Effector memory CD4-positive, alpha-beta T cell (primary cell): ENCODE measurements at places on chromosomes 6 and 20.

DNA sequence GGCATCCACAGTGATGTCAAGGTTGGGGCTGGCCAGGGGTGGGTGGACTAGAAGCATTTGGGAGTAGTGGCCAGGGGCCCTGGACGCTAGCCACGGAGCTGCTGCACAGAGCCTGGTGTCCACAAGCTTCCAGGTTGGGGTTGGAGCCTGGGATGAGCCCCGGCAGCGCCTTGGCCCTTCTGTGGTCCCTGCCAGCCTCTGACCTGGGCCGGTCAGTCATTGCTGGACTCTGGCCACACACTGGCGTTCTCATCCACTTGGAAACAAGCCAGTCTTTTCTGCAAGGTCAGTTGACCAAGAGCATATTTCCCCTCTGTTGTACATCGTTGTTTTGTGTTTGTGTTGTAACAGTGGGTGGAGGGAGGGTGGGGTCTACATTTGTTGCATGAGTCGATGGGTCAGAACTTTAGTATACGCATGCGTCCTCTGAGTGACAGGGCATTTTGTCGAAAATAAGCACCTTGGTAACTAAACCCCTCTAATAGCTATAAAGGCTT is 8.4 kb downstream of the PSMA7 start:
- no peak for DNase-seq

DNA sequence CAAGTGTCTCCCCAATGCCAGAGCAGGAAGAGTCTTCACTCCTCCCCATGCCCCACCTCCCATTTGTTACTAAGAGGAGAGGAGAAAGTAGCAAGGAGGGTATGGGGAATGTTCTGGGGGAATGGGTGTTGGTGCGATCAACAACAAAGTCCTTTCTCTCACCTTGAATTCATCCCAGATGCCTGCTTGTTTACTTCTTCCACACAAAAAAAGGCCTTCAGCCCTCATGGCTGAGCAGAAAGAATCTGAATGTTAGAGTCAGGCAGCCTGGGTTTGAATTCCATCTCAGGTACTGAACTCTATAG is 9.9 kb downstream of the MOG start:
- DNase-seq: no peak

DNA sequence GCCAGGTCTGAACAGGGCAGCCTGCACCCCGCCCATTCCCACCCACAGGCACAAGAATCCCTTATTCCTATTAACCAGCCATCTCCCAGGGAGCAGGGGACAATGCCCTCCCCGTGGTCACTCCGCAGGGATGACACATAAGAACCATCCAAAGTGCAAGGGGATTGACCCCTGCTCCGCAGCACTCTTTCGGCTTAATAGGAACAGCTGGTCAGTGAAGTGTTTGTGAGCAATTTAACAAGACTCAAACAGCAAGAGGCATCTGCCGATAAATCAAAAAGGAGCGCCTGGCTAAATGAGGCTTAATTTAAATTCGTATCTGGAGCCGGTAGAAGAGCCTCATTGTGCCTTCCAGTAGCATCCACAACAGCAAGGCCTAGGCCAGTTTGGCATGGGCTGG is 389.4 kb downstream of the RNGTT start:
- DNase-seq: no peak

- DNase-seq: no peak
Observed at GRCh38 chr6:107982486-107982885, 24.5 kb upstream of the SEC63 start.

GRCh38 chr6:75230484-75231325 is 12.9 kb downstream of the COX7A2 start:
- DNase-seq: no peak

DNA sequence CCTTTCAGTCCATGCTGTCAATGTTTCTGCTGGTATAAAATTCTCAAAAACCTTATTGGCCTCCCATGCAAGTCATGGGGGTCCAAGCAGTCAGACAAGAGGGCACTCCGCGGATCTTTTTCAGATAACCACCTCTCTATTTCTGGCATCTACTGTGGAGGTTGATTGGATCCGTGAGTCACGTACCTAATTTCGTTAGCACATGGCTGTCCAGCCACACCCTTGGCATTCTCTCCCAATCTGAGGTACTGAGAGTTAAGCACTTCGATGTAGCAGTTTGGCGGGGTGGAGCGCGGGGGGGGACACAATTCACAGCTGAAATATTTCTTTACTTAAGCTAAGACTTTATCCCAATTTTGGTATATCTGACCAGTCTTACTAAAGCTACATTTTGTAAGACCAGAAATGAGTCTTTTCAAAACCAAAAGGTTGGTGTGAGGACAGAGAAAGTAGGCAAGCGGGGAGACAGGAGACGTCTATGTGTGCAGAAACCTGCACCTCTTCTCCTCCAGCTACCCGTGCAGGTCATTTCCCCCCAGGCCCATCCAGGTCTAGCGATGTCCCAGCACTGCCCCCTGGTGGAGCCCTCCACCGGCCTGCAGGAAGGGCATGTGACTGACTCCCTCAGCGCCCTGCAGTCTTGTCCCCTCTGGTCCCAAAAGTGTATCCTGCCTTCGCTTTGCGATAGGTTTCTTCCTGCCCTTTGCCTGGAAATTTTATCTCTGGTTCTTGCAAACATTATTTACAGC is 113.1 kb downstream of the ADAT2 start:
- DNase-seq: peak; percentile 25

GRCh38 chr6:6895929-6896328 is 211.8 kb upstream of the RREB1 start:
- DNase-seq: no peak

- no peak for DNase-seq
Observed at GRCh38 chr6:52144196-52145076, 41.7 kb upstream of the IL17A start.

GRCh38 chr20:11431621-11432020 is 486.1 kb upstream of the BTBD3 start:
- DNase-seq: no peak

- DNase-seq: no peak
Observed at GRCh38 chr6:113755449-113756289, 101.5 kb upstream of the MARCKS start.

DNA sequence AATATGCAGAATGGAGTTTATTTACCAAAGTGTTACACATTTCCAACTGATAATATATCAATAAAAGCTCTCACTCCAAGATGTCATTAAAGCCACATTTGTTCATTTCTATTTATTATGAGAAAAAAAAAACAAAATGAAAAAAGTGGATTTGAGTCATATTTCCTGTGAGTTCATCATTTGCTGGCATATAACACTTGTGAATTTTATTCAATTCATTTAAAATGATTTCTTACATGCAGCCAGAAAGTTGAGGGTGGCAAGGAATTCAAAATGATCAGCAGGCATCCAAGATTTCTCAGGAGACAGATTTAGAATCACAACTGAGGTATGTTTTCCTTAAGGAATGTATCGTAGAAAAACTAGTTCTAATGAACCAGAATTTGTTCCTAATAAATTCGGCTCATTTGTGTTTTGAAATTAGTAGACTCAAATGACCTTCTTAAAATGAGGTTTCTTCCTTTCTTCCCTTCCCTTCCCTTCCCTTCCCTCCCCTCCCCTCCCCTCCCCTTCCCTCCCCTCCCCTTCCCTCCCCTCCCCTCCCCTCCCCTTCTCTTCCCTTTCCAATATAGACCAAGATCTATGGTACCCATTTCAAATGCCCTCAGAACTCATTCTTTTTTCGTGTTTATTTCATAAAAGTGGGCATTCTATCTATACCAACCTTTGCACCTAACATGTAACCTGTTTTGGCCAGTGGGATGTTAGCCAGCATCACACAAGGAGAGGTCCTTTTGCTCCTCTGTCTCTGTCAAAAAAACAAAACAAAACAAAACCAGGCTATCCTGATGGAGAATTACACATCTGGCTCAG is 357.9 kb upstream of the TSHZ2 start:
- DNase-seq: no peak

- no peak for DNase-seq
Observed at GRCh38 chr6:151178373-151178772, 61.4 kb upstream of the AKAP12 start.

GRCh38 chr6:80623066-80623815 is 516.8 kb downstream of the BCKDHB start:
- DNase-seq: no peak

GRCh38 chr20:59634435-59635005 is 30.2 kb downstream of the PHACTR3 start:
- DNase-seq: no peak

- DNase-seq: no peak
Observed at GRCh38 chr6:82861121-82861520, 204.5 kb downstream of the UBE3D start.

DNA sequence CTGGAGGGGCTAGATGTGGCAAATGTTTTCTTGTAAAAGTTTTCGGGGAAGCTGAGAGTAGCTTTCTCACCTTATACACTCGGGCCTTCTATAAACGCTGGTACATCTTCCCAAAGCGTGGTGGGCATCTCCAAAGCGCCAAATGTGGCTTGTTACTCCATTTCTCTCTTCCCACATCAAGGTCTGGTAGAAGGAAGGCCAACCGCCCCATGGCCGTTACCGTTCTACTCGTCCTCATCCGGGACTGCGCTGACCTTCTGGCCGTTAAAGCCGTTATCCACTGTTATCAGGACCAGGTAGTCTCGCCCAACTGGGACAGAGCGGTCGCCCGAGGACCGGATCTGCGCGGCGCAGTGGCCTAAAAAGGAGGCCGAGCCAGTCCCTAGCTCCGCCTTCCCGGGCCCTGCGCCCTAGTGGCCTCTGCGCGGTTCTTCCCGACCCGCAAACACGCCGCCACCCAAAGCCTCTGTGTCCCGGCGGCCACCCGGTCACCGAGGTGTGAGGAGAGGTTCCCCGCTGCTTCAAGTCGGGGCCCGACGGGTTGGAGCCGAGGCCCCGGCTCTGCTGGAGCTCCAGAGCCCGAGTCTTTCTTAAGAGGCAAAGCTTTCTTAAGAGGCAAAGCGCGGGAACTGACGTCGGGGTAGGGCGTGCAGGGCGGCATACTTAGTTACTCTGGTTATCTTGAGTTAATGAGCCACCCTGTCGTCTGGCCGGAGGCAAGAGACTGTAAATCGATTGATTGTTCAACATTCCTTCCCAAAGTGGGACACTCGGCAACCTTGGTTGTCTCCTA is 90.5 kb downstream of the GPX5 start:
- no peak for DNase-seq

DNA sequence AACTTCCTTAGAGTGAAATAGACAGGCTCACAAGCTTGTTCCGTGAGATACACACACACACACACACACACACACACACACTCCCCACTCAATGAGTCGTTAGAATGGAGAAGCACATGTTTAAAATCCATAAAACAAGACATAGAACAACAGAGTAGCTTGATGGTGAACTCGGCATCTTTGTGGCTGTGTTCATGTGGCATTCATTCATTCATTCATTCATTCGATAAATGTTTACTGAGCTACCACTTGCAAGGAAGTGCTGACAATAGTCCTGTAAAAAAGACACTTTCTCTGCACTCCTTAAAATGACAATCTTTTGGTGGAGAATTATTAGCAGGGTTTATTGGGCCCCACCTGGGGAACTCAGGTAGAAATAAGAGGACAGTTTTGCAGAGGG is 242.0 kb downstream of the FOXA2 start:
- no peak for DNase-seq

DNA sequence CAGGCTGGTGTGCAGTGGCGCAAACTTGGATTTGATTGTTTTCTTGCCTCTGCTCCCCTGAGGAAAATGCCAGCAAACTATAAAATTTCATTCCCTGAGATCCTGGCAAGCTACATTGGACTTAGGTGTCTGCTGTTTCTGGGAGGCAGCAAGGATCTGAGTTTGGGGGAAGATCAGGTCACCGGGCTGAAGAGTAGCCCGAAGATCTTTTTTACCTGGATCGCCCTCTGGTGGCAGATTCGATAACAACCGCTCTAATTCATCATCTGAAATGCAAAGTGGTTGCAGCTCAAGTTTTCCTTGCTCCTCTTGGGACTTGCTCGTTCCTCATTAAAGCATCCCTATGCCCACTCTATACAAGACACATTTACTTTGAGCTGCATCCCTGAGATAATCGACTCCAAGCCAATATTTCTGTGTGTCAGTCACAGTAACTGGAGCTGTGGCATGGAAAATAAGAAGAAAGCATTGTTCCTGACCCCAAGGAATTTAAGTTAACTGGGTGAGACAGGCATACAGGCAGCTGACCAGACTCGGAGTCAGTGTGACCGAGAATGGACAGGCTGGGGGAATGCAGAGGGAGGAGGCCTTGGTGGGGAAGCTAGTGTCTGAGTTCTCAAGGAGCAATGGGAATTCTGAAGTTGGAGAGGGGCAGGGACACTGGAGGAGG is 131.8 kb upstream of the PROKR2 start:
- DNase-seq: no peak

DNA sequence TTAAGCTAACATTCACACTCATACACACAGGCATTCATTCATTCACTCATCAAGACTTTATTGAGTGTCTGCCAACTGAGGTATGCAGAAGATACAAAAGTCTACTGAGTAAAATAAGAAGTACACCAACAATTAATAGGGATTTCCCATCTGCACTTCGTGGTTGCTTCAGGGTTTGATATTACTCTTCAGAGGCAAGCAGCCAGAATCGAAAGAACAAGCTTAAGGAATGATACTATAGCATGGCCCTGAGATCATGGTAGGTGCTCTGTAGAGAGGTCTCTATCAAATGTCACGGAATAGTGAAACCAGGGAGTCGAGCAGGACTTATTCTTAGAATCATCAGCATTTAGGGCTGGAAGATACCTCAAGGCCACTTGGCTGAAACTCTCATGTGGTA is 135.4 kb downstream of the NRN1 start:
- no peak for DNase-seq
